ENCODE measurements at places on chromosomes 6 and 20.
A peak's percentile ranks its signal among the peaks of the same experiment; 100 is the strongest.

DNA sequence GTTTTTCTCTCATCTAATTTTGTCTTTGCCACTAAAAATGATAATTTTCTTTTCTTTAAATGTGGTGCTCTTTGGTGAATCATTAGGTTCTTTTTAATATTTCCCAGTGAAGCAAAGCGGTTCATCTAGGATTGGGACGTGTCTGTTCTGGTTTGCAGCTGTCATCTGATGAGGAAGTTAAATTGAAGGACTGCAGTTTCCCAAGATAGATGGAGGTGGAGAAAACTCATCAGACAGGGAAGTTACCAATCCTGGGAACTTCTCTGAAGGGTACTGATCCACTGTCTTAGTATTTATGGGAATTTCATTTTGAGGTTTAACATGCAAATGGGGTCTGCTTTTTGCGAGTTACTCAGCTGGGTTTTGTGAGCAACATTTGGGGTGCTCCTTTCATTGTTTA, 2.4 kb upstream of the AARS2 start:
- no peak for DNase-seq

DNA sequence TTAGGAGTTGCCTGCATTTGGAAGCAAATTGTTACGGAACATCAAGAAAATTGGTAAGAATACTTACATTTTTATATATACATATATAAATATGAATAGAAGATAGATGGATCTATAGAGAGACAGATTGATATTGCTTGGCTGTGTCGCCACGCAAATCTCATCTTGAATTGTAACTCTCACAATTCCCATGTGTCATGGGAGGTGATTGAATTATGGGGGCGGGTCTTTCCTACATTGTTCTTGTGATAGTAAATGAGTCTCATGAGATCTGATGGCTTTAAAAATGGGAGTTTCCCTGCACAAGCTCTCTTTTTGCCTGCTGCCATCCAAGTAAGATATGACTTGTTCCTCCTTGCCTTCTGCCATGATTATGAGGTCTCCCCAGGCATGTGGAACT, 180.8 kb upstream of the HEY2 start:
- DNase-seq: no peak

- DNase-seq: no peak
Observed at GRCh38 chr20:32474009-32474716, 111.0 kb downstream of the NOL4L start.

DNA sequence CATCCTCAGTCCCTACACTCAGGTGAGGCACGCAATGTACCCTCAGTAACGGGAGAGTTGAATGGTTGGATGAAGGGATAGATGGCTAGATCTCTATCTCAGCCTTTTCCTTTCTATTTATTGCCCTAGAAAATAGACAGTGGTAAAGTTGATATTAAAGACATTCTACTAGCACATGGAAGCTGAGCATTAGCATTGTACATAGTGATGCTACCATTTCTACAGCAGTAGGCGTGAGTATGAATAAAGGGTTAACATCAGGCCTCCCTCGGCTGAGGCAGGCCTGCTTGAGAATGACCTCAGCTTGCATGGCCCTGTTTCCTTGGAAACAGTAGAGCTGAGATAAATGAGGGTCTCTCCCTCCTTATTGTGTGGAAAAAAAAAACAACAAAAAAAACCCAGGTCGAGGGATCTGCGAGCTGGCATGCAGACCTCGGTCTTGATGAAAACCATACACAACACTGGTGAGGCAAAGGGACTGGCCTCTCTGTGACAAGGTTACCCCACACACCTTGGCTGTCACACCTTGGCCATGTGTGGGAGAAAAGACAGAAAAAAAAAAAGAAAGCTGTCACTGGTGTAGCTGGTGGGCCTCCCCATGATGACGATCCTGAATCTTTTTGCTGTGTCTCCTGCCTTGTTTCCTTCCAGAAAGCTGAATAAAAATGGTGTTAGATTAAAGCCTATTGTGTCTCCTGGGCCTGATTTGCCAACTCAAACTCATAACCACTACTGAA, 160.0 kb downstream of the HACE1 start:
- no peak for DNase-seq

DNA sequence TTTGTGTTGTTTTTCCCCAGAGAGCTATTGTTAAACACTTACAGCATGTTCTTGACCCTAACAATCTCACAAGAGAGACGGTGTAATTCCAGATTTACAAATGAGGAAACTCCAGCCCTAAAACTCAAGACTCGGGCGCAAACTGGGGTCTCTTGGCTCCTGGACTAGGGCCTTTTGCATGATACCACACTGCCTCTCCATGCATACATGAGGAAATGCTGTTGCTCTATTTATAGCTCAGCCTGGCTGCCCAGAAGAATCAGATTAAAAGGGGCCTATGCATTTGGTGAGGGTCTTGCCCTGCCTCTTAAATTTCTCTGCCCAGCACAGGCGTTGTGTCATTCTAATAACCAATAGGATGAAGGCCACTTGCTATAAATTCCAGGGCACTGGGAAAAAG, 30.5 kb upstream of the SNRPB2 start:
- no peak for DNase-seq

DNA sequence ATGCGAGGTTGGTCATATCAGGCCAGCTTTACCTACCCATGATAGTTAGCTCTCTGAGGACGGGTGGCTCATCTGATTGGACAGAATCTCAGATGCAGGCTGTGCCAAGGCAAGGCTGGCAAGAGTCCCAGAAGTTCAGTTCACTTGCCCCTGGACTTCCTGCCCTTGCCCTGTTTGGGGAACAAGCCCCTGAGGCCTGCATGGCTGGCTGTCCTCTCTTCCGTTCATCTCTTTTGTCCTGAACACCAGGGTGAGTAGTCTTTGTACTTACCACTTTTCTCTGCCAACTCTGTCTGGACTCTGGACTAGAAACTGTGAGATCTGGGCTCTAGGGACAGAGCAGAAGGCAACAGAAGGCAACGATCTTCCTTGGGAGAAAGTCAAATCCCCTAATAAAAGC, 769.9 kb downstream of the QKI start:
- no peak for DNase-seq

DNA sequence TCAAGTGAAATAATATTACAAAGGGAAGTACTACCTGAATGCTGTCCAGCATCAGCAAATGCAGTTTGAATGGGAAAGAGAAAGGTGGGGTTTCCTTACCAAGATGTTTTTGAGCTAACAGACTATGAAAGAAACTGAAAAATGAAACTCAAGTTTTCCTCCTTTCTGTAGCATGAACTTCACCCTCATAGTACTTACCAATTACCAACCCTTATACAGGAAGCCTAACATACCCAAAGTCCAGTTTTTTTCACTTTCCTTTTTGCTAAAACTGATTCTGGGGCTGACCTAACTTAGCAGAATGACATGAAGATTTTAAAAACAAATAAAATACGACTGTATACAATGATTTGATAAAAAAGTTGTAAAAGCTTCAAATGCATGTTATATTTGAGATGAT, 5.2 kb downstream of the ZNFX1 start:
- DNase-seq: no peak

GRCh38 chr6:129476810-129477209, 233.2 kb downstream of the ARHGAP18 start:
- DNase-seq: no peak

- DNase-seq: no peak
Observed at GRCh38 chr6:2947445-2947844, 23.9 kb downstream of the SERPINB6 start.

DNA sequence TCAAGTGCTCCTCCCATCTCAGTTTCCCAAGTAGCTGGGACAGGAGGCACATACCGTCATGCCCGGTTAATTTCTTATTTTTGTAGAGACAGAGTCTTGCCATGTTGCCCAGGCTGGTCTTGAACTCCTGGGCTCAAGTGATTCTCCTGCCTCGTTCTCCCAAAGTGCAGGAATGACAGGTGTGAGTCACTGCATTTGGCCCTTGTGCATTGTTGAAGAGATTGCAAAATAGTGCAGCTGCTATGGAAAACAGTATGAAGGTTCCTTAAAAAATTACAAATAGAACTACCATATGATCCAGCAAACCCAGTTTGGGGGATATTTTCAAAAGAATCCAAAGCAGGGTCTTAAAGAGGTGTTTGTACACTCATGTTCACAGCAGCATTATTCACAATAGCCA, 69.1 kb downstream of the GJA10 start:
- no peak for DNase-seq

- DNase-seq: no peak
Observed at GRCh38 chr6:75748003-75748742, 866 bp upstream of the MYO6 start.

DNA sequence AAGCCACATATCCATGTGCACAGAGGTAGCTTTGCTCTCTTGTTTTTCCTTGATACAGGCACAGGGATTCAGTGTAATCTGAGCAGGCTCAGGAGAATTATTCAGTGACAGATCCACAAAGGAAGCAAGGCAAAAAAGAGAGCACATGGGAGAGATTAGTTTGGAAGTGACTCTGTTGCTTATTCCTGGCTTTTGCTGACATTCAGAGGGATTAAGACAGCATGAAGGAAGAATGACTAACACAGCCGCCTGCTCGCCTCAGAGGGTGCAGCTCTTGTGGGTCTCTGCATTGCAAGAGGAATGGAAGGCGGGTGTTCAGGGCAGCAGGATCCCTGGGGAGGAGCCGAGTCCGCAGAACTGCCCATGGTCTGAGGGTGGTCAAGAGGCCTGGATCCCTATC, 203.4 kb upstream of the KCNQ5 start:
- no peak for DNase-seq

DNA sequence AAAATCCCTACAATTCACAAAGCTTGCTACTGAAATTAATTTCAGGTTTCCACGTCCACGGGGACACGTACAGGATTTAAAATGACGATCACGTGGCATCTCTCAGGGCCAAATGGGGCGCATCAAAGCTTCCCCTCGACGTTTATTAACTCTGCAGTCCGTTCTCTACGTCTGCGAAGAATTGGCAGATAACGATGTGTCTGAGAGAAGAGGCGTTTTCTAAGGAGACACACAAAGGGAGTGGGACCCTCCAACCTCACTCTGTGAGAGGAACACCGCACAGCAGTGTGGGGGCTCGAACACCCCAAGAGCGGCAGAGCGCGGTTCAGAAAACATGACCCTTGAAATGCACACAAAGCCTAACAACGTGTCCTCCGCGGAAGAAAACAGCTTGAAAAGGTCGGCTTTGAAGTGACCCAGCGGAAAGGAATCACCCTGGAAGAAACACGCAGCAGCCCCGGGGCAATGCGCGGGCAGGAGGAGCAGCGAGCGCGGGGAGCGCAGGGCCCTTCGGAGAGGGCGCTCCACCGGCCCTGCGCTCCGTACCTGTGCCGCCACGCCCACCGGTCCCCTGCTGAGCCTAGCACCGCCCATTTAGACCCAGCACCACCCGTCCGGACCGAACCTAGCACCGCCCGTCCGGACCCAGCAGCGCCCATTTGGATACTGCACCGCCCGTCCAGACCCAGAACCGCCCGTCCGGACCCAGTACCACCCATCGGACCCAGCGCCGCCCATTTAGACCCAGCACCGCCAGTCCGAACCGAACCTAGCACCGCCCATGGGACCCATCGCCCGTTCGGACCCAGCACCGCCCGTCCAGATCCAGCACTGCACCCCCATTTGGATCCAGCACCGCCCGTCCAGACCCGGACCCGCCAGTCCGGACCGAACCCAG, 1.1 kb upstream of the AFDN start:
- peak; percentile 95 for DNase-seq

DNA sequence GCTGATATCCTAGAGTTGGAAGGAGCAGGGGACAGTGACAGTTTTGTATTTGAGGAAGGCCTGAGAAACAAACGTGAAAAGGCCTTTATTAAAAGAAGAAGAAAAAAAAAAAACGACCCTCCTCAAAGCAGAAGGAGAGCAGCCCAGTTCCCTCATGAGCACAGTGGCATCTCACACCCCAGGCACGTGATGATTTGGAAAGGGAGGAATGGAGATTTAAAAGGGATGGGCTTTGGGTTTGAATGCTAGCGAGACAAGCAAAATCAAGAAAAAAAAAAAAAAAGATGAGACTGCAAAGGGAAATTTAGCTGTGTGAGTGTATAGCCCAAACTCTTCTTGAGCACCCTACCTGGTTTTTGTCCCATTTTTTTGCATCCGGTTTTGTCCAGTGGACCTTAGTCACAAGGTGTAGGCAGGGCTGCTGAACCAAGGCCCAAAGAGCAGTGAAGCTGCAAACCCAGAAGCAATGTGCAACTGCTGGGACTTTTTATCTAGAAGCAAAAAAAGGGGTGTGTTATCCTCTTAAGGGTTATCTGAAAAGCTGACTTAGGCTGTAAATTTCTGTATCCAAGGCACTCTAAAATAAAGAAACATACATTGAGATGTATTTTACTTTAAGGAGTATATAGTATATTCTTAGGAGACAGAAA, 54.5 kb upstream of the RREB1 start:
- no peak for DNase-seq

GRCh38 chr6:36201612-36202011, 5.1 kb downstream of the BRPF3 start:
- DNase-seq: no peak

- DNase-seq: peak; percentile 44
Observed at GRCh38 chr6:85354761-85355618, 94.9 kb upstream of the NT5E start.

GRCh38 chr6:84625506-84625905, 138.9 kb downstream of the TBX18 start:
- no peak for DNase-seq

GRCh38 chr6:25675167-25675566, 23.2 kb downstream of the SCGN start:
- no peak for DNase-seq

GRCh38 chr6:45743028-45743615, 272.5 kb downstream of the CLIC5 start:
- peak; percentile 20 for DNase-seq

GRCh38 chr6:44867571-44868334, 460.4 kb upstream of the RUNX2 start:
- DNase-seq: no peak

GRCh38 chr6:140806431-140806830, 1326.3 kb upstream of the GJE1 start:
- DNase-seq: no peak

GRCh38 chr20:13325033-13325432, 104.0 kb downstream of the ISM1 start:
- peak; percentile 48 for DNase-seq

DNA sequence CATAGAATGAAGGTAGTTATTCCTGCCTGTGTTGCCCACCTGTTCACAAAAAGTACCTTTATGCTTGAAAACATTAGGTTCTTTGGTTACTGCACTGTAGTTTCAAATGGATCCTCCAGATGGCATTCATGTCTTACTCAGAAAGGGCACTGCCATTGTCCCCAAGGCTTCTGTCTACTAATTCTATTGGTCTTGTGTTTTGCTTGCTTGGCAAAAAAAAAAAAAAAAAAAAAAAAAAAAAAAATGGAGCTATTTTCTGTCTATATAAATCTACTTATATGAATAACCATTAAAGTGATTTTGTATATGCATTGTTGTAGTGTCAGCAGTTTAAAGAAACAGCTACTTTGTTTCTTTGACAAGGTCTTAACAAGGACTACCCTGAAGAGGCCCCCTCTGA, 12.7 kb upstream of the EFHC1 start:
- peak; percentile 63 for DNase-seq

- no peak for DNase-seq
Observed at GRCh38 chr20:41386502-41387427, 20.1 kb upstream of the EMILIN3 start.

GRCh38 chr20:39206899-39207564, 244.9 kb downstream of the DHX35 start:
- DNase-seq: no peak

Data from HuH-7 (cell line).